ENCODE measurements at places on chromosomes 6 and 20. TPM values are rescaled to one million over a fixed set of nuclear protein-coding genes. Genes with fewer than 3 reads are reported as not detected.

- peaks cover 14% of the 10 kb centered on the region for H3K36me3 ChIP-seq
- H3K27ac ChIP-seq = no peak overlapping the region
- H3K4me3 ChIP-seq = no peak overlapping the region
- H3K4me1 ChIP-seq = no peaks in the 10 kb centered on the region
- DNase-seq = no peak
These were observed 44.5 kb downstream of the ARID1B start for GRCh38 chr6:156821707-156822106.

The MUC21 gene
- 0.89 TPM for polyA plus RNA-seq

The VWA7 gene
- polyA plus RNA-seq = 9.8 TPM

- H3K27ac ChIP-seq = no peak overlapping the region
- H3K4me1 ChIP-seq = no peaks in the 10 kb centered on the region
- no peaks in the 10 kb centered on the region for H3K27me3 ChIP-seq
- H3K36me3 ChIP-seq = no peaks in the 10 kb centered on the region
- DNase-seq = no peak
These were observed 50.1 kb downstream of the RBM24 start for GRCh38 chr6:17331238-17331637.

DNA sequence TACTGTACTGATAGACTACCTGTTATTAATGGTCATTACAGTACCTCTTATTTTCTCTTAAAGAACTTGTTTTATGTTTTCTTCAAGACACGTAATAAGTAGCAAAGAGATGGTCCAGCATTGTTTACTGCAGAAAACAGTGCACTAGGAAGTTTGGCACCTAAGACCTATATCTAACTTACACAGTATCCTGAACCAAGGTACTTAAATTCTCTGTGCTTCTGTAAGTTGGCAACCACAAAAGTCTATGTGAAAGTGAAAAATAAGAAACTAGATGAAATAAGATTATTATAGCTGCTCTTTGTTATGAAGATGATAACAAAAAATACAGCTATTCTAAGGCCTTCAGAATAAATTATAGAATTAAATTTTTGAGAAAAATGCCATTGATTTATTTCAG lies 411.7 kb upstream of the SOX4 start:
- H3K27ac ChIP-seq = no peak overlapping the region
- no peaks in the 10 kb centered on the region for H3K27me3 ChIP-seq
- no peaks in the 10 kb centered on the region for H3K36me3 ChIP-seq

The BICRAL gene
- polyA plus RNA-seq = 15.4 TPM

DNA sequence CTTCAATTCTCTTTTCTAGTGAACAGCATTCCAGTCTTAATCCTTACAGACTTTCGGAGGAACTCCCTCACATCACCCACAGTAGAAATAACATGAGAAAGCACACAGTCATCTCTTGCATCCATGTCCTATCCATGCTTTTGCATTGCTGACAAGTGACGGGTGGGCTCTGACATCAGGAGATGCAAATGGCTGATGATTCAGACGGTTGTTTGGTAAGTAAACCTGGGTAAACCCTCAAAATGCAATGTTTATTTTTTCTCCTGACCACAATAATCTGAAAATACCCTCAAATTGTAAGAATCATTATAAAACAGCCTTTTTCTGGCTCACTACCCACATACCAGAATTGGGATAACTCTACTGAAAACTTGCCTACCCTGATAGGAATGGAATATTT lies 792.0 kb downstream of the MAFB start:
- H3K27ac ChIP-seq = no peak overlapping the region
- DNase-seq = no peak
- H3K27me3 ChIP-seq = no peaks in the 10 kb centered on the region
- H3K4me1 ChIP-seq = no peaks in the 10 kb centered on the region
- no peak overlapping the region for H3K4me3 ChIP-seq
- no peaks in the 10 kb centered on the region for H3K36me3 ChIP-seq

GRCh38 chr6:7175462-7175861 lies 67.7 kb downstream of the RREB1 start:
- H3K36me3 ChIP-seq = peaks cover 20% of the 10 kb centered on the region
- no peak overlapping the region for H3K27ac ChIP-seq
- DNase-seq = no peak
- no peak overlapping the region for H3K4me3 ChIP-seq
- no peaks in the 10 kb centered on the region for H3K27me3 ChIP-seq
- H3K4me1 ChIP-seq = peaks cover 7% of the 10 kb centered on the region

GRCh38 chr6:9404351-9405146 lies 969.2 kb upstream of the SLC35B3 start:
- no peaks in the 10 kb centered on the region for H3K27me3 ChIP-seq
- no peak overlapping the region for H3K4me3 ChIP-seq
- H3K27ac ChIP-seq = no peak overlapping the region
- H3K4me1 ChIP-seq = no peaks in the 10 kb centered on the region
- DNase-seq = no peak

- no peaks in the 10 kb centered on the region for H3K27me3 ChIP-seq
- H3K4me3 ChIP-seq = no peak overlapping the region
- no peak overlapping the region for H3K27ac ChIP-seq
- peak; percentile 83 for DNase-seq
- H3K36me3 ChIP-seq = no peaks in the 10 kb centered on the region
These were observed 26.0 kb downstream of the PTGIS start for GRCh38 chr20:49541733-49542513.

- H3K4me3 ChIP-seq = no peak overlapping the region
- H3K36me3 ChIP-seq = peaks cover 44% of the 10 kb centered on the region
- H3K27me3 ChIP-seq = no peaks in the 10 kb centered on the region
- H3K4me1 ChIP-seq = no peaks in the 10 kb centered on the region
- DNase-seq = no peak
These were observed 13.4 kb downstream of the C20orf173 start for GRCh38 chr20:35515949-35516645.

- no peaks in the 10 kb centered on the region for H3K27me3 ChIP-seq
- H3K36me3 ChIP-seq = no peaks in the 10 kb centered on the region
- H3K4me3 ChIP-seq = no peak overlapping the region
These were observed 275.8 kb upstream of the PRDM1 start for GRCh38 chr6:105810105-105810921.

GRCh38 chr6:113449051-113449450 lies 408.1 kb upstream of the MARCKS start:
- peaks cover 2% of the 10 kb centered on the region for H3K4me1 ChIP-seq
- H3K27me3 ChIP-seq = no peaks in the 10 kb centered on the region
- H3K27ac ChIP-seq = no peak overlapping the region
- DNase-seq = no peak

DNA sequence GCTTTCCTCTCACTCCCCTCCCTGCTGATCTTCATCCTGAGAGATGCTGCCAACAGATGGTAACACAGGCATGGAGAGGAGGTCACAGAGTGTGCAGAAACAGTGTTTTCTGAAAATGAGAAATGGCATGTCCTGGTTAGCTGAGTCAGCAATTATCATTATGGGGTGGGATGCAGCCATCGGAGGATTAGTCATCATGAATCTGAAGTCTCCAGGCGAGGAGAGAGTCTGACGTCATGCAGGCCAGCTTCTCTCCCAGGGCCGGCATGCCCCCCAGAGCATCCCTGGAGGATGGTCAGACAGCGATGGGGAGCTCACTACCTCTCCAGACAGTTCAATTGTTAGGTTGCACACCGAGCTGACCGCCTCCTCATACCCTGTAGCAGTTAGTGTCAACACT lies 4.7 kb upstream of the GTSF1L start:
- no peak overlapping the region for H3K4me3 ChIP-seq
- DNase-seq = no peak
- no peaks in the 10 kb centered on the region for H3K36me3 ChIP-seq
- H3K27me3 ChIP-seq = no peaks in the 10 kb centered on the region
- no peak overlapping the region for H3K27ac ChIP-seq

The VSX1 gene
- not detected for polyA plus RNA-seq

GRCh38 chr6:33837971-33838665 lies 34.3 kb upstream of the MLN start:
- H3K36me3 ChIP-seq = no peaks in the 10 kb centered on the region
- no peaks in the 10 kb centered on the region for H3K27me3 ChIP-seq
- H3K4me1 ChIP-seq = no peaks in the 10 kb centered on the region
- H3K4me3 ChIP-seq = no peak overlapping the region
- no peak for DNase-seq
- no peak overlapping the region for H3K27ac ChIP-seq

The BANF2 gene
- polyA plus RNA-seq = not detected

DNA sequence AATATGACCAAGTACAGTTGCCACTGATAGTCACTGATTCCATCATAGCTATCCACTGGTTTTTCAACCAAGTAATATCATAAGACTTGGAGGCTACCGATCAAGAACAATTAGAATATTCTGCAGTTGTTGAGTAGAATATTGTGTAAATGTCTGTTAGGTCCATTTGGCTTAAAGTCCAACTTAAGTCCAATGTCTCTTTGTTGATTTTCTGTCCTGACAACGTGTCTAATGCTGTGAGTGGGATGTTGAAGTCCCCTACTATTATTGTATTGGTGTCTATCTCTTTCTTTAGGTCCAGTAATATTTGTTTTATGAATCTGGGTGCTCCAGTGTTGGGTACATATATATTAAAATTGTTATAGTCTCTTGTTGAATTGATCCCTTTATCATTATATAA lies 13.9 kb downstream of the ARFGEF3 start:
- H3K36me3 ChIP-seq = no peaks in the 10 kb centered on the region
- H3K27ac ChIP-seq = no peak overlapping the region
- no peak overlapping the region for H3K4me3 ChIP-seq

GRCh38 chr6:37860226-37860839 lies 40.8 kb downstream of the ZFAND3 start:
- H3K4me3 ChIP-seq = no peak overlapping the region
- no peak overlapping the region for H3K27ac ChIP-seq
- no peaks in the 10 kb centered on the region for H3K4me1 ChIP-seq
- DNase-seq = peak; percentile 44
- H3K36me3 ChIP-seq = peaks cover 9% of the 10 kb centered on the region
- H3K27me3 ChIP-seq = no peaks in the 10 kb centered on the region

The CPXM1 gene
- not detected for polyA plus RNA-seq

DNA sequence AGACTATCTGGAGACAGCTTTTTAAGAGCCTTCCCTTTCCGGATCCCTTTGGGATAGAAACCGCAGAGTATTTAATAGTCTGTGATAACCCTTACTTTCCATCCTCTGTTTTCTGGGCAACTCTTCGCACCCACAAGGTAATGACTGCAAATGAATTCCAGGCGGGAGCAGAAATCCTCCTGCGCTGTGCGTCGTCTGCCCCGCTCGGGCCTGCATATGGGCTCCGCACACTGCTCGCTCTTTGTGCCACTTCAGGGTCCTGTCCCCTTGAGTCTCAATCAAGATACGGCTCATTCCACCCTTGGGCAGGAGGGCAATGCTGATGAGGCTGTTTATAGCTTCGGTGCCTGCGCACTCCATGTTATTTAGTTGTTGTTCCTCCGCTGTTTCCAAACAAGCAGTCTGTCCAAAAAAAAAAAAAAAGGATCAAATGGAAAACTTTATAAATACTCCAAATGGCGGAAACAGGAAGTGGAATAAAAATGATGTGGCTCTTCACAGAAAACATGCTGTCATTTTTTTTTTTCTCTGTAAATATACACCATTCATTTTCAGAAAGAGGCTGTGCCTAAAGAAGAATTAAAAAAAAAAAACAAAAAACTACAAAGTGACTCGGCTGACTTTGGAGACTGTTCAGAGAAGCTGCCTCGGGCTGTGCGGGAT lies 169.6 kb upstream of the GMDS start:
- H3K4me3 ChIP-seq = no peak overlapping the region
- no peak overlapping the region for H3K27ac ChIP-seq
- H3K4me1 ChIP-seq = no peaks in the 10 kb centered on the region
- peaks cover 6% of the 10 kb centered on the region for H3K36me3 ChIP-seq

The TSBP1 gene
- not detected for polyA plus RNA-seq

DNA sequence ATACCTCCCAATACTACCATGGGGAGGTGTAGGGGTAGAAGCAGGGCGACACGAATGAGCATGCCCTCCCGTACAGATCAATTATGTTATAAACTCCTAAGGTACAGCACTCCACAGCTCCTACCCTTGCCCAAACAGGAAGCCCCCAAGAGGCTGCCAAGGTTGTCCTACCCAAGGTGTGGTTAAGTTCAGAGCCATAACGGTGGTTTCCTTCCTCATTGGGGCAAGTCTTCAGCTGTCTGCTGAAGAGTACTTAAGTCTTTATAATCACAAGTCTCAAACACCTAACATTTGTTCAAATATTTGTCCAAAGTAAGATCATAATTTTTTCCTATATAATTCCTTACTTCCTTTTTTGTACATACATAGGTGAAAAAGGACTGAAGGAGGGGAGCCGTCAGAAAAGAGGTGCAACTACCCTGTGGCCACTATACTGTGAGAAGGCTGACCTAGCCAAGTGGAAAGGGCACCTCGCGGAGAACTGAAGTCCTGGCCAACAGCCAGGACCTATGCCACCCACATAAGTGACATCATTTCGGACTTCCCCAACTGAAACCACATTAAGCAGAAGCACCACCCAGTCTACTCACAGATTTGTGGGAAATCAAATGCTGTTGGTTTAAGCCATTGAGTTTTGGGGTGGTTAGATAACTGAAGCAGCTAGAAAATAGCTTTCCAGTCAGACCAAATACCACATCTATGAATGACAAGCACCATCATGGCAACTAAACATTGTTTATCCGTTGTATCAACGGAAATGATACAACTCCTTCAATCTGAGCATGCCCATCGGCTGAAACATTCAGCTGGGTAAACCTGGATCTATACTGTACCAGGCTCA lies 2.9 kb upstream of the RAB22A start:
- peak; percentile 12 for DNase-seq
- no peak overlapping the region for H3K27ac ChIP-seq
- peaks cover 11% of the 10 kb centered on the region for H3K4me1 ChIP-seq
- peaks cover under 1% of the 10 kb centered on the region for H3K36me3 ChIP-seq
- H3K27me3 ChIP-seq = no peaks in the 10 kb centered on the region
- H3K4me3 ChIP-seq = no peak overlapping the region

DNA sequence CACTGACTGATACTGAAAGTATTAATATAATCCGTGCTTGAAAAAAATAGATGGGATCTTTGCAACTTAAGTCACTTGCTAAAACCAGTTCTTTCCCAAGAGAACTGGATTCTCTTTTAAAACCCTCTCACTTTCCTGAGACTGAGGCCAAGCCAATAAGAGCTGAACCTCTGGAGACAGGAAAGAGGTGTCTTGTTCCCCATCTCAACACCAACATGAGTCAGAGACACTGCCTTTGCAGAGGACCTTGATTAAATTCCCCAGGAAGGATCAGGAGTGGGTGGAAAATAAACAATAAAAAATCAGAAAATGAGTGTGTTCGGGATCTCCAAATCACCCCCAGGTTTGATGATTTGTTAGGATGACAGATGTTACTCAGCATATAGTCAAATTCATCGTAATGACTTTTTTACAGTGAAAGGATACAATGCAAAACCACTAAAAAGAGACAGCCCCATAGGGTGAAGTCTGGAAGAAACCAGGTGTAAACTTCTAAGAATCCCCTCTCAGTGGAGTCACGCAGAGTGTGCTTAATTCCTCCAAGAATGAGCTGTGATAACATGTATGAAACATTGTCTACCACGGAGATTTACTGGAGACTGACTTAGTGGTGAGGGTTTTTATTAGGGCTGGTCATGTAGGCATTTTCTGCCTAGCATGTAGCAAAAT lies 122.8 kb upstream of the BEND3 start:
- no peak overlapping the region for H3K27ac ChIP-seq
- H3K4me3 ChIP-seq = no peak overlapping the region
- no peak for DNase-seq
- no peaks in the 10 kb centered on the region for H3K36me3 ChIP-seq

Measured in small intestine (tissue), 16 donors.